Stomach (tissue), 19 donors: ENCODE measurements at places on chromosomes 6 and 20. TPM values are rescaled to one million over a fixed set of nuclear protein-coding genes. Genes with fewer than 3 reads are reported as not detected.

Gene SRSF3
- 250 TPM for total RNA-seq

Gene SLPI
- total RNA-seq: 9.7 TPM

GRCh38 chr6:46331461-46331860 is 159.8 kb downstream of the RCAN2 start:
- no peaks in the 10 kb centered on the region for H3K27me3 ChIP-seq
- no peak overlapping the region for H3K27ac ChIP-seq
- DNase-seq: no peak
- H3K4me1 ChIP-seq: peaks cover 19% of the 10 kb centered on the region
- no peaks in the 10 kb centered on the region for H3K36me3 ChIP-seq

- peaks cover 62% of the 10 kb centered on the region for H3K27me3 ChIP-seq
- peak overlapping the region; percentile 94 for H3K27ac ChIP-seq
- no peaks in the 10 kb centered on the region for H3K36me3 ChIP-seq
- peak overlapping the region; percentile 75 for H3K4me3 ChIP-seq
- peaks cover 77% of the 10 kb centered on the region for H3K4me1 ChIP-seq
These were observed 622 bp downstream of the MAFB start for GRCh38 chr20:40688129-40689099.

GRCh38 chr6:79874531-79875134 is 72.7 kb downstream of the ELOVL4 start:
- DNase-seq: no peak
- H3K27ac ChIP-seq: no peak overlapping the region
- H3K4me3 ChIP-seq: no peak overlapping the region
- no peaks in the 10 kb centered on the region for H3K27me3 ChIP-seq
- H3K36me3 ChIP-seq: no peaks in the 10 kb centered on the region
- H3K4me1 ChIP-seq: peaks cover 6% of the 10 kb centered on the region

- H3K36me3 ChIP-seq: no peaks in the 10 kb centered on the region
- DNase-seq: peak; percentile 79
- H3K27me3 ChIP-seq: no peaks in the 10 kb centered on the region
- peaks cover 58% of the 10 kb centered on the region for H3K4me1 ChIP-seq
- peak overlapping the region; percentile 93 for H3K27ac ChIP-seq
These were observed 563 bp downstream of the MGME1 start for GRCh38 chr20:17969278-17969883.

- H3K27ac ChIP-seq: no peak overlapping the region
- H3K4me1 ChIP-seq: peaks cover 46% of the 10 kb centered on the region
- H3K36me3 ChIP-seq: no peaks in the 10 kb centered on the region
- H3K4me3 ChIP-seq: no peak overlapping the region
- DNase-seq: no peak
- H3K27me3 ChIP-seq: peaks cover 100% of the 10 kb centered on the region
These were observed 1.6 kb upstream of the SLC32A1 start for GRCh38 chr20:38722683-38723016.

- H3K4me3 ChIP-seq: peak overlapping the region; percentile 63
- DNase-seq: no peak
- H3K4me1 ChIP-seq: no peaks in the 10 kb centered on the region
- no peaks in the 10 kb centered on the region for H3K36me3 ChIP-seq
- H3K27me3 ChIP-seq: no peaks in the 10 kb centered on the region
These were observed 1.4 kb upstream of the ZNF217 start for GRCh38 chr20:53595018-53595378.

DNA sequence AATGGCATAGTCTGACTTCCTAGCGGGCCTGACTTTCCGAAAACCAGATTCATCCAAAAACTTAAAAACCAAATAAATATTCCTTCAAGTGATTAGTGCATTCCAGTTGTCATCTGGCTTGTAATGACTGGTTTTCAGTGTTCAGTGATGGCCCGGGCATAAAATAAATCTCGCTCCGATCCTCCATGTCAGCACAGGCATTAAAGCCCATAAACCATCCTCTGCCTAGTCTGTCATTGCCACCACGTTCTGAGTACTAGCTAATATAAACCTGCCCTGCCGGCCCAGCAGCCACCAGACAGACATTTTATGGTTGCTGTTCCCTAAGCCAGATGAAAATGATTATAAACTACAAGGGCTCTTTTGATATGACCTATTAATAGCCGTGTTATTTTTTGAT is 232.3 kb upstream of the GMDS start:
- H3K36me3 ChIP-seq: no peaks in the 10 kb centered on the region
- H3K4me3 ChIP-seq: no peak overlapping the region
- no peaks in the 10 kb centered on the region for H3K4me1 ChIP-seq
- H3K27me3 ChIP-seq: no peaks in the 10 kb centered on the region

GRCh38 chr6:88443554-88443953 is 277.4 kb upstream of the CNR1 start:
- no peak overlapping the region for H3K4me3 ChIP-seq
- H3K27ac ChIP-seq: no peak overlapping the region
- H3K36me3 ChIP-seq: no peaks in the 10 kb centered on the region
- H3K4me1 ChIP-seq: no peaks in the 10 kb centered on the region
- DNase-seq: no peak
